CD4-positive, alpha-beta T cell treated with Interleukin-2 at 100 ng/mL for 4 hours (primary cell): ENCODE measurements at places on chromosomes 5 and 9.

DNA sequence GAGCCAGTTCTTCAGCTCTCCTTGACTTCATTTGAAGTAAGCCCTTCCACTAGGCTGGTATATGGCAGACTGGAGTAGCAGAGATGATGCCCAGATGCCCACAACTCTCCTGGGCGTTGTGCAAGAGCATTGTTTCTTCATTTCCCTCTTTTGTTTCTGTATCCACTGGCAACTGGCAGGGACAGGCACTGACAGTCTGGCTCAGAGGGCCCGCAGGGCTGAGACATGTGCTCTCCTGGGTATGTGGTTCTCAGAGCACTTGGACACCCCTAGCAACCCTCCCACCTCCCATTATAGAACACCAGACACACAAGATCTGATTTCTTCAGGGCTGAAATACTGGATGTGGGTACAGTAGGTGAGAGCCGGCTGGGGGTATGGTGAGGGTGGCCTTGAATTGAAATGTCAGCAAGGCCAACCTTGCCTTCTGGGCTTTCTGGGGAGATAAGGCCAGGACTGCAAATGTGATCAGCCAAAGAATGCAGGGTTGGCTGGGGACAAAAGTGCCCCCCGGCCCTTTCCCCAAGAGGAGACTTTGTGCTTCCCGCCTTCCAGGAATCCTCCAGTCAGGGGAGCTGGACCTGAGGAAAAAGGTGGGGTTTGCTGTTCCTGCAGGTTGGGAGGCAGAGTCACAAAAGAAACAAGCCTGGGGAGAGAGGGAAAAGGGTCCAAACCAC is 28.6 kb upstream of the CTNNA1 start:
- DNase-seq, result no peak

DNA sequence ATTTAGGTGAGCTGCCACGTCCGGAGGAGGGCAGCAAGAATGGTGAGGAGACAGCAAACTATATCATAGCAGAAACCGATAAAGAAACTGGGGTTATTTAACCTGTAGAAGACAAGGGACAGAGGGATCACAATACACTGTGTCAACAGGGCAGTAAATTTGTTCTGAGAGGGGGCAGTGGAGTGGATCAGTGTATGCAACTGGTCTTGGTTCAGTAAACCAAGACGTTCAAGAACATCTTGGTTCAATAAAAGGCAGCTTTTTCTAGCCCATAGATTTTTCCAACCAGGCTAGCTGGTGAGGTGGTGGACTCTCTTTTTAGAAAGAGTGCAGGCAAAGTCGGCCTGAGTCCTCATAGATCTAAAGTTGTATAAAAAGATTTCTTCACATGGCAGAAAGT is 55.3 kb downstream of the PLAC8L1 start:
- no peak for DNase-seq

DNA sequence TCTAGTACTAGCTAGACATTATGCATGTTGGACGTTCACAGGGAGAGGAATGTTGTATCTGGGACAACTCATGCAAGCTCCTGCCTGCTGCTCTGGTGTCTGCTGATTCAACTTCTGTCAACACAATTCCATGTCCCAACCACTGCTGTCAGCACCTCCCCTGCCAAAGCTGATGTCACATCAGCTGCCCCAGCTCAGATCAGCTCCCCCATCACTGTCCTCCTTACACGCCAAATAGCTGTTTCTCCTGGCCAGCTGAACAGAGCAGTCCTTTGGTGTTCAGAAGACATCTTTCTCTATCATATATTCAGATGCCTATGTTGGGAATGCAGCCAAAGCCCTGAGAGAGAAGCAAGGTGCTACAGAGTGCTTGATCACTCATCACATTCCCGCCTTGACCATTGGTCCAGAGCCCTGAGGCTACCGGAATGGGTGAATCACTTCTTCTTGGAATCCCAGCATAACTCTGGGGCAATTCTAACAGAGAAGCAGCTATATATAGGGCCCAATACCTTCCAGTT is 223.3 kb downstream of the SEC61B start:
- no peak for DNase-seq

DNA sequence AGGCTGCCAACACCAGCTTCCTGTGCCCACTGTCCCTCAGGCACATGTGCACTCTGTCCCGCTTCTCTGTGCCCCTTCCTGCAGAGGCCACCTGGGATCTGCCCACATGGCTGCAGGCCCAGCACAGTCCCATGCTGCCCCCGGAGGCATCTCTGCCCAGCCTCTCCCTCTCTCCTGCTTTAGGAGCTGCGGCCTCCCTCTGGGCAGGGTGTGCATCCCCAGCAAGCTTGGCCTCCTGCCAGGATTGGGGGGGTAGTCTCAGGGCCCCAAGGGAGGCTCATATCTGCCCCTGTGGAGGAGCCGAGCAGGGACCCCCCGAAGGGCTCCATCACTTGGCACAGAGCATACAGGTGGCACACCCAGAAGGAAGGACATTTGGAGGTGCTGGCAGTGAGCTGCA is 24.8 kb downstream of the FLT4 start:
- DNase-seq, result no peak

- no peak for DNase-seq
These were observed 179.5 kb downstream of the TRIO start for GRCh38 chr5:14322437-14323187.

DNA sequence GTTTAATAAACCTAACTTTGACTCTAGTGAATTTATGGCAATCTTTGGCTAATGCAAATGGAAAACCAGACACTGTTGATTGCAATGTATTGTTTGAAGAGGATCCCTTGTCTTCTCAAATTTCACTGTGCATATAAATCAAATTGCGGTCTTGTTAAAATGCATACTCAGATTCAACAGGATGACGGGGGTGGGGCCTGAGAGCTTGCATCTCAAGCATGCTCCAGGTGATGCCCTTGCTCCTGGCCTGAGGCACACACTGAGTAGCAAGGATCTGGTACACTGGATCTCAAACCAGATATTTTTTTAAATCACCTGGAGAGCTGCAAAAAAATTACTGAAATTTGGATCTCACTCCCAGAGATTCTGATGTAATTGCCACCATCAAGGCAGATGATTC is 463.7 kb downstream of the DNAH5 start:
- no peak for DNase-seq

DNA sequence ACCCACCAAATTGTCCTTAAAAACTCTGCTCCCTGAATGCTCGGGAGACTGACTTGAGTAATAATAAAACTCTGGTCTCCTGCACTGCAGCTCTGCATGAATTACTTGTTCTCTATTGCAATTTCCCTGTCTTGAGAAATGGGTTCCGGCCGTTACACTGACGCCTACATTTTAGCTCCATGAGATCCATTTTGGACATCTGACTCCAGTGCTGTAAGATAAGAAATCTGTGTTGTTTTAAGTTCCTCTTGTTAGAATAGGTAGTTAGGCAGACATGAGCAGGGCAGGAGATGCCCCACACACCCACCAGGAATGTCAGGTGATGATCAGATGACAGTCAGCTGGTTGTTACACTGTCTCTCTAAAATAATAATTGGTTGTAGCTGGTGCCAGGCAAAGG is 125.8 kb upstream of the SHB start:
- no peak for DNase-seq

GRCh38 chr5:59588922-59589321 is 304.6 kb downstream of the PDE4D start:
- DNase-seq, result no peak

GRCh38 chr5:53381-54174 is 38.4 kb upstream of the PLEKHG4B start:
- no peak for DNase-seq

DNA sequence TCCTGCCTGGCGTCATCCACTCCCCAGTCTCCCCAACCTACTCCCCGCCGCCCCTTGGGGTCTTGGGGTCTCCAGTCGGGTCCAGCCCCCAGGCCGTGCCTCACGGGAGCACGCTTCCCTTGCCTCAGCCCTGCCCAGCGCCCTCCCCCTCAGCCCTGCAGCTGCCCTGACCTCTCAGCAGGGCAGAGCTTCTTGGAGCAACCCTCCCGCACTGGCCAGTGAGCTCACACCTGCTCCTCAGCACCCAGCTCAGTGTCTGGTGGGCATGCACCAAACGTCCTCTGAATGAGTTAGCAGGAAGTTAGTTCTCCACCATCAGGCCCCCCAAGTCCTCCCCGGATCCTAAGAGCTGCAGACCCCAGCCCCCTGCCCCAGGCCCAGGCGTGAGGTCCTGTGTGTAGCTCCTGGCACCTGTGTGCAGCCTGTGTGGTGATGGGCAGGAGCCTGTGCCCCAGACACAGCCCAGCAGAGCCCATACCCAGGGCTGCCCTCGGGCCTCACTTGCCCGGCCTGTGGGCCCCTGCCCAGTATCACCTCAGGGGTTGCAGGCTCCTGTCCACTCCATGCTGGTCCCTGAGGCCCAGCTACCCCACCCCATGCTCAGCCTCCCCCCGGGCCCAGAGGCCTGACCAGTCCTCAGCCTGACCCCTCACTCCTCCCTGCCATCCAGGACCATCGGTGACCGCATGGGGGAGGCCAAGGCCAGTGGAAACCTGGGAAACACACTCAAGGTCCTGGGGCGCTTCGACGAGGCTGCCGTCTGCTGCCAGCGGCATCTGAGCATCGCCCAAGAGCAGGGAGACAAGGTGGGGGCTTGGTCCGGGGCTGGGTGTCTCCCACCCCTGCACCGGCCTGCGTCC is 8.2 kb downstream of the GPSM1 start:
- DNase-seq, result no peak

DNA sequence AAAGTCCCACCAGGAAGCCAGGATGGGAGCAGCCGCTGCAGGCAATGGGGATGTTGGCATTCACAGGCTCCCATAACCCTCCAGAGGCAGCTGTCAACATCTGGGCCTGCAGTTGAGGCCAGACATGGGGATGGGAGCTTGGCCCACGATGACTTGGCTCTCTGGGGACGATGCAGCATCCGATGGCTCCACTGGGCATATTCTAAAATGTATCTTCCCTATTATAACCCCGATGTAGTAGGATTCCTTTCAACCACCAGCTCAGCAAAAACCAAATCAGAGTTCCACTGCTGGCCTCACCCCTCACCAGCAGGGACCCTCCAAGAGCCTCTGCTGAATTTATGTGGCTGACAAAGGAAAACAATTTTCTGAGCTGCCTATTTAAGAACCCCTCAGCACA is 7.1 kb downstream of the SPRY4 start:
- DNase-seq, result no peak

DNA sequence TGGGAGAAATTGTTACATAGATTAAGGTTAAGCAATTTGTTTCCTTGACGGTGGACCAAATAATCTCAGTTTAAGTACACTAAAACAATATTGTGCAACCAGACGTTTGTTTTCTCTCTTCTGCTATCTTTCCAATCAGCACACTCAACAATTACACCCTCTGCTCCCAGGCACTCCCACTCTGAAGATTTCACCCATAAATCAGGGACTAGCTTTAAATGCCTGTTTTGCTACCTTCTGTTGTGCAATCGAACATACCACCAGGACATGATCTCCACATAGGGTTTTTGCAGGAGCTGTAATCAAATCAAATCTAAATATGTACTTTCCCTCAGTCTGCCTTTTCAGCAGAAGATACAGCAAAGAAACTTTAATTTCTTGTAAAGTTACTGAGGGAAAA is 405.8 kb upstream of the TLE4 start:
- DNase-seq, result no peak

DNA sequence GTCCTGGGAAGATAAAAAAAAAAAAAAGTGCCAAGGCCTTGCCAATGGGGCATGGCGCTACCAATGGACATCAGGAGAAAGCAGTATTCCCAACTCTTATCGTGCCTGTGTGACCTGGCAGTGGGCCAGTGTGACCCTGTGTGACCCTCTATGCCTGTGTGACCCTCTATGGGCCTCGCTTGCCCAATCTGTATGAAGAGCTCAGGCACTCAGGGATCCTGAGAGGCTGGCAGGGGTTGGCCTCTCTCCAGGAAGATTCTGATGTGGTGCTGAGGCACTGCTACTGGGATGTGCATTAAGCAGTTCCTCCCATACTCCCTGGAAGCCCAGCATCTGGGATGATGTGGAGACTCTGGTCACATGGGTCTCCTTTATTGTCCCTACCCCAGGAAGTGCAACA is 179.2 kb downstream of the MACROH2A1 start:
- DNase-seq, result no peak

- no peak for DNase-seq
These were observed 554.1 kb downstream of the MAT2B start for GRCh38 chr5:164059471-164059870.

DNA sequence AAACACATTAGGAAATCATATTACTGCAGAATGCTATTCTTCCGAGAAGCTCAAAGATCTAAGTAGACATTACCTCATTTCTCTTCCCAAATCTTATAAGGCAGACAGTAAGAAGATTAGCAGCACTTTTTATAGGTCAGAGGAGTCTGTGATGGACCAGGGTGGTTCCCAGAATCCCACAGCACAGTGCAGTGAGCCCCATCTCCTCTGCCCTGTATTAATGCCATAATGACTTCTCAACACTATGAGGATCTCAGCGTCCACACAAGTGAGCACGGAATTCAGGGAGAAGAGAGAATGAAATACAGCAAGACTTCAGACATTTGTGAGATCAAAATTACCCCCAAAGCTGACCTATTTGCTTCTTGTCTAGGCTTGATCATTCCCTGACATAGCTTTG is 49.9 kb downstream of the PRUNE2 start:
- no peak for DNase-seq

DNA sequence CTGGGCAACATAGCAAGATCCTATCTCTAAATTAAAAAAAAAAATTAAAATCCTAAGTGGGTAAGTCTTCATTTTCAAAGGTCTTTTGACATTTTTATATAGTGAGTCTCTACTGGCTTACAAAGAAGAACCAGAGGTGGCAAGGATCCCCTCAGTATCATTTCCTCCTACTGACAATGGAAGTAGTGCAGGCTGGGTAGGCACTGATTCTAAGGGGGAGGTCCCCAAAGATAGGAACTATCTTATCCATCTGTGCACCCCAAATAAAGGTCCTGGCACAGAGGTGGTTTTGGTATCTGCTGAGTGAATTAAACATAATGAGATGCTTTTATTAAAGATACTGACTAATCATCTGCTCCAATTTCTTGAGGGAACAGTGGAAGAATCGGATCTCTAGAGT is 4.2 kb downstream of the FAM193B start:
- no peak for DNase-seq

GRCh38 chr5:38598296-38598993 is 42.0 kb upstream of the LIFR start:
- DNase-seq, result no peak

- DNase-seq, result no peak
These were observed 231.4 kb downstream of the PDE4D start for GRCh38 chr5:59661954-59662615.
